ENCODE measurements at places on chromosomes 7 and 10.

- no peak for DNase-seq
These were observed 89.9 kb downstream of the WDFY4 start for GRCh38 chr10:48774416-48775205.

DNA sequence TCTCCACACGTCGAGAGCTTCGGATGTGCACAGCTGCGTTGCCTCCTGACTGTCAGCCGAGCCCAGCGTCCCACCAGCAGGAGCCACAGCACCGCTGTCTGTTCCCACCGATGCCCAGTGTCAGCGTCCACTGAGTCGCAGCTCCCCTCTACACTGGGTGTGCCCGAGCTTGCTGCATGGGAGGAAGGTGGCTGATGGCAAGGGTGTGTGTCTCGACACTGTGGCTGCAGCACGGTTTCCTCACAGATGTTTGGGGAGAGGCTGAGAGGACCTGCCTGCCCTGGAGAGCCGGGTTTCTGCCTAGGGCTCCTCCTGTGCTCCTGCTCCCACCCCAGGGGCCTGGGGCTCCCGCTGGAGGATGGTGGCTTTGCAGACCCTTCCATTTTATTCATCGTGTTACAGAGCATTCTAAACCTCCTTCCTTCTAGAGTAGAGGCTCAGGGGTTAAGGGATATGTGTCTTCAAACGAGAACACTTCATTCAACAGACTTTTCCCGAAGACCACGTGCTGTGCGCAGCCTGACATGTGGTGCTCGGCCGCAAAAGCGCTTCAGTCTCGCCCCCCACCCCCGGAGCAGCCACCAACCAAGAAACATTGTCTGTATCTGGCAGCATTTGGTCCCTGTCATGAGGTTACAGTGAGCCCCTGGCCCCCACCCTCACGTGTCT is 384.8 kb downstream of the DNAJB6 start:
- no peak for DNase-seq

GRCh38 chr7:78769481-78770101 is 683.9 kb downstream of the MAGI2 start:
- no peak for DNase-seq

DNA sequence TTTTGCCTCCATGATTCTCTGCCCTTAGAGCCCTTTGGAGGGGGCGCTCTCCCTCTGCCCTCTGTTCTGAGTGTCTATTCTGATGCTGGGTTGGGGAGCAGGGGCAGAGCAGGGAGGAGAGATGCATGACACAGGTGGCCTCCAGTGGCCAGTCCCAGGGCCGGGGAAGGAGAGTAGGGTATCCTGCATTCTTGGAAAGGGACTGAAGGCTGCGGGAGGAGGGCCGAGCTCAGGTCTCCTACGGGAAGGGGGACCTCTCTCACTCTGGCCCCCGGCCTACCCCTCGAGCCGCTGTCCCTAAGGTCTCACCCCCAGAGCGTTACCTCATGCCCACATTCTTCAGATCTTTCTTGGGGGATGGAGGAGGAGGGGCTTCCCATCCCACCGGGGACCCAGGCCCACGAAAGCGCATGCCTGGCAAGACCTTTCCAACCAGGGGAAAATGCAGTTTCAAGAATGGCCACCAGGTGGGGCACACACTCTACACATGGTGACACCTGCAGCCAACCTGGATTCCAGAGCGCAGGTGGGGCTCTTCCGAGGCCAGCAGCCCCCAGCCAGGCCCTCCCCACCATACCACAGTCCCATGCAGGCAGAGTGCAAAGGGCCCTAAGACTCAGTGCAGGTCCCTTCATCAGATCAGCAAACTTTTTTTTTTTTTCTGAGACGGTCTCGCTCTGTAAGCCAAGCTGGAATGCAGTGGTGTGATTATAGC is 86.4 kb downstream of the MYL10 start:
- peak; percentile 79 for DNase-seq

DNA sequence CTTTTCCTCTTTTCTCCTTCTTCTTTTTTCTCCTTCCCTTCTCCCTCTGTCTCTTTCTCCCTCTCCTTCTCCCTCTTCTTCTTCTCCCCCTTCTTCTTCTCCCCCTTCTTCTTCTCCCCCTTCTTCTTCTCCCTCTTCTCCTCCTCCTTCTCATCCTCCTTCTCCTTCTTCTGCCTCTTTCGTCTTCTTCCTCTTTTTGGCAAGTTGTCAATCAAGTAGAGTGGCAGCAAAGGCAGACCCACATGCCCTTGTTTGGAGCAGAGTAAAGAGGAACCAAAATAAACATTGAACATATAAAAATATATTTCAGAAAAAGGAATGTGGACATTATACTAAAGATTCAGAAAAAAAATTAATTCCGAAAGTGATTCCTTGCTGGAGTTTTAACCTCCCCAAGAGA is 59.6 kb upstream of the ZNF33B start:
- no peak for DNase-seq

DNA sequence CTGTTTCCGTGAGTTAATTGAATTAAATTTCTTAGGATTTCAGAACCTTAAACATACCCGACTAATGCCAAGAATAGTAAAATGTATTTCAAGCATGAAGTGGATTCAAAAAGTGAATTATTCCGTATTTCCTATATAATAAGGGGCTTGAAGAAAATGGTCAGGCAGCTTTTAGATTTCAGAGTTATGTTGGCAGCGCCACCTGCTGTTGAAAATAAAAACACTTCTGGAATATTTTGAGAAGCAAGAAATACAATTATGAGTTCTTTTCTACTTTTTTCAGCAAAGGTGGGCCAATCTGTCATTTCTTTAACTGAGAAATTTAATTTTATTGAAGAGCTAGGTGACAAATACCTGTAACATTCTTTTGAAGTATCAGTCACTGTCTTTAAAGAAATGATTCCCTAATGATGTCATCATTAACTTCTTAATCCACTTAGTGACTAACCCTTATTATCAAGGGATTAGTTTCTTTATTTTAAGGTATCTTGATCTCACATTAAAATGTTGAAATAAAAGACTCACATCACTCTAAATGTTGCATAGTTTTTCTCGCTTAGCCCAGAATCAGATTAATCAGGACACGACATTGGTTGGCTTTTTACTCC is 36.6 kb upstream of the AGR3 start:
- DNase-seq = no peak

- DNase-seq = peak; percentile 43
These were observed 45.8 kb upstream of the SRRM3 start for GRCh38 chr7:76155938-76156337.
